ENCODE measurements at places on chromosomes 1 and 21.

- DNase-seq, result no peak
Observed at GRCh38 chr1:41239988-41240610, 2.0 kb downstream of the SCMH1 start.

DNA sequence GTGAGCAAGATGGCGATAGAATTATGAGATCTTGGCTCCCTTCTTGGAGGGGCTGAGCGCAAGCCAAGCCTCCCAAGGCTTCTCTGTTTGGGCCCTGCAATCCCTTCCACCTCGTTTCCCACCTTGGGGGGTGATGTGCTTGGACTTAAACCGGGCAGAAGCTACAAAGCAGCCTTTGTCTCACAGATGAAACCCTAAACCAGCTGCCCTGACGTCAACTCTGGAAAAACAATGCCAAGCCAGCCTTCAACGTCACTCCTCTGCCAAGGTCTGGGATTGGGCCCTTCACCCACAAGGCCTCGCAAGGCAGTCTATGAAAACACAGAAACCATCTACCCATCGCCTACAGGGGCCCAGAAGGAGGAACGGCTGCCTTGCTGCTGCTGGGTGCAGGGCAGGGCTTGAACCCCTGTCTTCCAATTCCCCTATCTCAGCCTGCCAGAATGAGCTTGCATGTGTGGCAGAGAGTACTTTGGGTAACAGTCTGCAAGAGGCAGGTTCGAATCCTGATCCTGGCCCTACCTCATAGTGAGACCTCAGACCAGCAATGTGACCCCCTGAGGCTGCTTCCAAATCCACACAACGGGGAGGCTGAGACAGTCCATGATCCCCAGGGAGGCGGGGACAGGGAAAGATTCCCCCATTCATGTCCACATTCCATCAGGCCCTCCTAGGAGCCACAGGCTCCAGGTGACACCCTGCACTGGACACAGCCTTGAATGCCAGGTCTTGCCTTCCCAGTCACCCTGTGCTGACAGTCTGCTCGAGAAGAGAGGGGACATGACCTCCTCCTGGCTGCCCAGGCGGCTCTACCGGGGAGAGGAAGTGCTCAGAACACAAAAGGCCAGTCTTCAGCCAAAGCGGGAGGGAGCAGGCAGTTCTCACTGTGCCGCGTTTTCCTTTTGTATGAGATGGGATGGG, 15.0 kb downstream of the IFFO2 start:
- DNase-seq, result no peak

DNA sequence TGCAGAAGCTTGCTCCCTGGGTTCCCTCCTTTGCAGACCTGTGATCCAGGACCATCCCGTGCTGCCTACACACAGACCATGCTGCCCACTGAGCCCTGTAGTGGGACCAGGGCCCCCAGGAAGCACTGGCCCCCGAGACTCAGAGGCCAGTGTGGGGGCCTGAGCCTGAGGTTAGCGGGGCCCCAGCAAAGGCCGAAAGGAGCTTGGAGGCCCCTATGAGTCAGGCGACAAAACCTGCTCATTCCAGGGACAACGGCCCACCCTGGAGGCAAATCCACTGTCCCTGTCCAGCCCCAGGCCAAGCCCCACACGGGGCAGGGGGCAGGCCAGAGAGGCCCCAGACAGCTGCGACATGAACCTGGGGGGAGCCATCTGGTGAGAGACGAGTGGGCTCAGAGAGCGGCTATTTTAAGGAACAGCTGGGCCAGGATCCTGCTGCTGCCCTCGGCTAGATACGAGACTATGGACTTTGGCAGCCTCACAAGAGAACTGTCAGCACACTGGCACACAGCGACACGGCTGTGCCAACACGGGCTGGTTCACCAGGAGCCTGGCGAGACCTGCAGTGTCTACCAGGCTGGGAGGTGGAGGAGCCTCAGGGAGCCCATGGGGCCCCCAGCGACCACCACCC, 74.7 kb downstream of the ARHGEF16 start:
- DNase-seq, result no peak

DNA sequence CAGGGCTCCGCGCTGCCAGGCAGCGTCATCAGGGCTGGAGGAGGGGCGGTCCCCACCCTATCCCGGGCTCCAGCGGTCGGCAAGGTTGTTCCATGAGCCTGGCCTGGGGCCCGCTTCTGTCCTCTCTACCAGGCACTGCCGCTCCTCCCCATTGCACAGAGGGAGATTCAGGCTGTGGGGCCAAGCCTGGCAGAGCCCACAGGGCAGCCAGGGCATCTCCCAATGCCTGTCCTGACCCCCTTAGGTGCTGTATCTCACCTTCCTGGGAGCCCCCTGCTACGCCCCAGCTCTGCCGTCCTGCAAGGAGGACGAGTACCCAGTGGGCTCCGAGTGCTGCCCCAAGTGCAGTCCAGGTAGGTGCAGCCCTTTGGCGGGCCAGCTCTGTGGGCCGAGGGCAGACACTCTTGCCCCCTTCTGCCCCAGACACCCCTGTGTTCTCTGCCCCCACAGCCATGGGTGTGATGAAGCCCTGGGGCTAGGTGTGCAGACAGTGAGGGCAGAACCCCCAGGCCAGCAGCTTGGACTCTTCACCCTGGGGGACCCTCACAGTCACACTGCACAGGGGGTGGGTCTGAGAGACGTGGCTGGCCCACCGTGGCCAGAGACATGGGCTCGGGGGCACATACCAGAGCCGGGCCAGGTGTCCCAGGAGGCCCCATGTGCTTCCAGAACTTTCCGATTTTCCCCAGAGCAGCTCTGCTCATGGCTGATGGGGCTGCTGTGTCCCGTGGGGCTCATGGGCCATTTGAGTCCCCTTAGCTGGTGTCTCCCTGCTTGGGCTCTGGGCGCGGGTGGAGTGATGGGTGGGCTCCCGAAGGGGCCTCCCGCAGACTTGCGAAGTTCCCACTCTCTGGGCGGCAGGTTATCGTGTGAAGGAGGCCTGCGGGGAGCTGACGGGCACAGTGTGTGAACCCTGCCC, 1.6 kb downstream of the TNFRSF14 start:
- DNase-seq, result no peak

DNA sequence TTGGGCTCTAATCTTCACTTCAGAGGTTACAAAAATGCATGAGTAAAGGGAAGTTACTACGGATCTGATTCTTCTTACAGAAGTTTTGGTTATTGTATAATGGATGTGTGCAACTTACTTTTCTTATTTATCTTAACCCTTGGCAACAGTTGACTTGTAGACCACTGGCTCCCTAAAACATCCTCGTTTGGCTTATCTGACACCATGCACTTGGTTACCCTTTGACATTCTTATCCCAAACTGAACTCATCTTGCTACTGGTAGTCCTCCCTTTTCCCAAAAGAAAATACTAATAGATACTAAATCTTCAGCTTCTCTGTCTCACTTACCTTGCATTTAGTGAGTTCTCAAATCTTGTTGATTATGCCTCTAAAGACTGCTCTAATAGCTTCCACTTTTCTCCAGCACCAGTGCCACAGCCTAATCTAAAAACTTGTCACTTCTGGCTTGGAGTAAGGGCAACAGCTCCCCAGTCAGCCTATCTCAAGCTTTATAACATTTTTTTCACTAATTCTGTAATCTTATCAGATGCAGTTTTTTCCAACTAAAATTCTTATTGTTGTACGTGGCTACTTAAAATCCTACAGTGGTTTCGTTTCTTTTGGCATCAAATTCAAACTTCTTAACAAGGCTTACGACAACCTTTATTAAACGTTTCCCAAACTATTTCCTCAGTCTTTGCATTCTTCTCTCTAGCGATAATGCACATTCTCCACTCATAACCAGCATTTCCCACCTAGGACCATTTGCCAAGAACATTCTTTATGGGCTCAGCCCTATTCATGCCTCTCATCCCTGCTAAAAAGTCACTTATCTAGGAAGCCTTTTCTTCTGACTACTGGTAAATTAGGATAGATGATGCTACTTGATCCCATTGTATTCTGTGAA, 204.2 kb downstream of the KCNT2 start:
- DNase-seq, result no peak

GRCh38 chr1:33661811-33662454, 189.5 kb downstream of the ZSCAN20 start:
- DNase-seq, result no peak

GRCh38 chr1:181661569-181661968, 178.3 kb downstream of the CACNA1E start:
- no peak for DNase-seq

GRCh38 chr21:20856926-20857325, 141.3 kb upstream of the NCAM2 start:
- no peak for DNase-seq

- no peak for DNase-seq
Observed at GRCh38 chr21:36914244-36915013, 52.0 kb downstream of the HLCS start.

- no peak for DNase-seq
Observed at GRCh38 chr1:6967431-6968111, 182.3 kb downstream of the CAMTA1 start.
